ENCODE measurements at places on chromosomes 3 and 15.

DNA sequence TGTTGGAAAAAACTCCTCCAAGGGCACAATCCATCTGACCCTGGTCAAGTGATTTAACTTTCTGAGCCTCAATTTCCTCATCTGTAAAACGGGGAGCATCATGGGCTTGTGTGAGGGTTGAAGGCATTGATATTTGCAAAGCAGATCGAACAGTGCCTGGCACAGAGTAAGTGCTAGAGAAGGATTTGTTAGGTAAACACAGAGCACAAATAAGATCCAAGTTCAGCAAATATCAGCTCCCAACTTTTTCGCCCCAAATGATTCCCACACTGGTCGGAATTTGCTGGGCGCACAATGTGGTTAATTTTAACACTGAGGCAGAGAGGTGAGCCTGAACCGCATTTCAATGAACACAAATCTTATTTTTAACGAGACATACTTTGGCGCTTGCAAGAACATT is 76.3 kb upstream of the ATP2B2 start:
- no peak for DNase-seq

DNA sequence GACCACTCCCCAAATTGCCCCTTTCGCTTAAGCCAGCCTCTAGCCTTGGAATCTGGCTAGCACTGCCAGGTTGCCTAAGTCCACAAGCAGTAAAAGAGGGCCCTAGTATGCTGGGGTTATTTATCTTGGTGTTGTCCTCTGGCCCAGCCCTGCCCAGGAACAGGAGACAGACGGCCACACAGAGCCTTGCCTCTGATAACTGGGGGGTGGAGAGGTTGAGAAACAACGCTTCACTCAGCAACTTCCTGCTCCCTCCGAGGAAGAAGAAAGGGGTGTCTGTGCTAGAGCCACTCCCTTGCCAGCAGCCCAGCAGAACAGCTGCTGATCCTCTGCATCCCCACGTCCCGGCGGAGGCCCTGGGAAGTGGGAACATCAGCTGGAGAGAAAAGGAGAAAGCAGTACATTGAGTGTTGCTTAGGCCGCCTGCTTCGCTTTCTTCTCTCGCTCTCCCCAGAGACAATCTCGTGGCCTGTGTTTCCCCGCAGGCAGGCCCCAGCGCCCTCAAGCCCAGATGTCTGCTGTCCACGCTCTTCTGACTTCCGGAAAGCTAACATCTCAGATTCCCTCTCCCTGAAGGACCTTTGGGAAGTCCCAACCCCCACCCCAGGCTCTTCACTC is 22.6 kb upstream of the C3orf70 start:
- no peak for DNase-seq

GRCh38 chr3:167728632-167729323 is 5.9 kb downstream of the PDCD10 start:
- DNase-seq: no peak

- no peak for DNase-seq
Measured at GRCh38 chr3:15647611-15648167, 46.1 kb downstream of the BTD start.

- DNase-seq: no peak
Measured at GRCh38 chr3:143165211-143165610, 45.6 kb downstream of the CHST2 start.

DNA sequence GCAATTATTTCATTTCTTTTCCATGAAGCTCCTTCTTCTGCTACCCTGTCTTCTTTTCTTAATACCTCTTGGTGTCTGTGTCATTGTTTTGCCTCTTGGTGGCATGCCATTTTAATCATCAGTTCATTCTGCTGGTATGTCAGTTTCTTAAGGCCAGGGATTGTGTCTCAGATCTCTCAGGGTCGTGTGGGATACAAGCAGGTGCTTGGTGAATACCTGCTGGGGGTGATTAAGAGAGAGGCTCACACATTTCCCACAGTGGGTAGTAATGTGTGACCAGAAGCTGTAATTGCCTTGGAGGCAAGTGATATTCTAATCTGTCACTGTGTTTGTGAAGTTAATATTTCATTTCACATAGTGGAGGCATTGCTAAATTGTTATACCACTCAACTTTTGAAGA is 361.4 kb upstream of the TRIM42 start:
- DNase-seq: no peak

DNA sequence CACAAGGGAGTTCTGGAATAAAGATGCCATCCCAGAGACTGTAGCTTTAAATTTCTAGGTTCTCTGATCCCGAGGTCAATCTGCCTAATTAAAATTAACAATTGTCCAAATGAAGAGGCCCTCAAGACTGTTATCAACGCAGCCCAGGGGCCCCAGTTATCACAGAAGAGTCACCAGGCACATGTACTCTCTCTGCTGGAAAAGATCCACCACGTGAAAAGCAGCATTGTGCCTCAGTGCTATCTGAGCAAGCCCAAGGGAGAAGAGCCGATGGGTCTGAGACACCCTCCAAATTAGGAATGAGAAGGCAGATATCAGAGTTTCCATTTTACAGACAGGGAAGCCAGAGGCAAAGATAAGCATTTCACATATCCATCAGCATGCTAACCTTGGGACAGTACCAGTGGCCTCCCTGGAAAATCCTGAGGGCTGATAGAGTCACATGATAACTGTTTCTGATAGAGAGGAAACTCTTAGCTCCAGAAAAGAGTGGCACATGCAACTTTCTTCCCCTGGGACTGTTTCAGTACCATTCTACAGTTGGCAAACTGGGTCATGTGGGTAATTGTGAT is 55.5 kb downstream of the ITGB5 start:
- no peak for DNase-seq

Measured in cortex of kidney (tissue), 1 donor.